ENCODE measurements at places on chromosomes 1 and 21. TPM values are rescaled to one million over a fixed set of nuclear protein-coding genes. Genes with fewer than 3 reads are reported as not detected.

Gene ATP1A2
- not detected for total RNA-seq

Gene RHBDL2
- total RNA-seq: not detected

Gene CCT8
- 395 TPM for total RNA-seq

Gene CELA2B
- total RNA-seq: not detected

Gene IL10
- total RNA-seq: not detected

Gene C2CD4D
- not detected for total RNA-seq

Gene OTUD7B
- total RNA-seq: 14.0 TPM

Gene BMP8B
- total RNA-seq: 0.15 TPM

Gene CHI3L2
- not detected for total RNA-seq

Gene FABP3
- 9.0 TPM for total RNA-seq

Gene FHAD1
- 0.91 TPM for total RNA-seq

Gene CRABP2
- total RNA-seq: 1.1 TPM

Gene C2CD2
- 35.3 TPM for total RNA-seq

Gene ARMH1
- 0.46 TPM for total RNA-seq

Gene C8A
- total RNA-seq: not detected

Gene TAS1R3
- under 0.01 TPM for total RNA-seq

Gene ABCA4
- total RNA-seq: 4.2 TPM
